Stimulated activated naive CD4-positive, alpha-beta T cell (primary cell): ENCODE measurements at places on chromosomes 6 and 20.

- DNase-seq, result no peak
Measured at GRCh38 chr6:18055714-18056382, 66.6 kb downstream of the NHLRC1 start.

GRCh38 chr6:127341471-127342202, 1.8 kb downstream of the ECHDC1 start:
- DNase-seq, result no peak

DNA sequence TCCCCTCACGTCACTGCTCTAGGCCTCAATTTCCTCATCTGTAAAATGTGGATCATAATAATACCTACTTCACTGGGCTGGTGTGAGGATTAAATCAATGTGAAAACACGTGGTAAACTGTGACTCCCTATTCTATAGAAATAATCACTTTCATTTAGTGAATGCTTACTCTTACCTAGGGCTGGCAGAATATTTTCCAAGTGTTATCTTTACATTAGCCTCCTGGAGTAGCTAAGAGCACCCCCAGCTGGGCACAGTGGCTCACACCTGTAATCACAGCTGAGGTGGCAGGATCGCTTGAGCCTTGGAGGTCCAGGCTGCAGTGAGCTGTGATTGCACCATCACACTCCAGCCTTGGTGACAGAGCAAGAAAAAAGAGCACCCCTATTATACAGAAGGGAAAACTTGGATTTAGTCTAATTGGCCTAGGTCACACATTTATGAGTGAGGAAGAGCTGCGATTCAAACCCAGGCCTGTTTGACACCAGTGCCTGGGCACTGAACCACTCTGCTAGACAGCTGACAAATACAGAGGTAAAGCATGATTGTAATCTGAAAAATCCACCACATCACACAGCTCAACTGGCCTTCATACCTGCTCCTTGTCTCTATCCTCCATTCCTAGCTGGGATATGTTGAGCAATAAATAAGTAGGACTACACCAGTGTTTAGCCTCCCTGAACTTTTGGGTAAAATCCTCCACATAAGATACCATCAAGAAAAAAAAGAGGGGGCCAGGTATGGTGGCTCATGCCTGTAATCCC, 1.4 kb upstream of the SNTA1 start:
- no peak for DNase-seq

- no peak for DNase-seq
Measured at GRCh38 chr6:18958146-18958545, 571.0 kb downstream of the RNF144B start.

GRCh38 chr20:19275038-19275629, 62.7 kb downstream of the SLC24A3 start:
- DNase-seq, result no peak

DNA sequence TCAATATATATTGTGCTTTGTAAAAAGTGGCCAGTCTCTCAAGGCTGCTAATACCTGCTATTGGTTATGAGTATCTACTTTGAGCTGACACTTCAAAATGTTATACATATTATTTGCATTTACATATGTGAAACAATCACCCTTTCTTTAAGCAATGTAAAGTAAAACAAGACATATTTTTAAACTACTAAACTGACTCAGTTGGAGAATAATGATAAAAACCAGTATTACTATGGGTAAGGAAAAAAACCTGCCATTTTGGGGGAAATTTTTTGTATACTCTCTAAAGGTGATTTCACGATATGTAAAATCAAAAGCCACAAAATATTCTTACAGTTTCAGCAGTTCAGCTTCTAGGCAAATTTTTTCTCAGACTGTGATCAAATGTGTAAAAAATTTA, 232.3 kb downstream of the PRL start:
- no peak for DNase-seq

- DNase-seq, result no peak
Measured at GRCh38 chr20:2559651-2560050, 23.3 kb downstream of the TMC2 start.

DNA sequence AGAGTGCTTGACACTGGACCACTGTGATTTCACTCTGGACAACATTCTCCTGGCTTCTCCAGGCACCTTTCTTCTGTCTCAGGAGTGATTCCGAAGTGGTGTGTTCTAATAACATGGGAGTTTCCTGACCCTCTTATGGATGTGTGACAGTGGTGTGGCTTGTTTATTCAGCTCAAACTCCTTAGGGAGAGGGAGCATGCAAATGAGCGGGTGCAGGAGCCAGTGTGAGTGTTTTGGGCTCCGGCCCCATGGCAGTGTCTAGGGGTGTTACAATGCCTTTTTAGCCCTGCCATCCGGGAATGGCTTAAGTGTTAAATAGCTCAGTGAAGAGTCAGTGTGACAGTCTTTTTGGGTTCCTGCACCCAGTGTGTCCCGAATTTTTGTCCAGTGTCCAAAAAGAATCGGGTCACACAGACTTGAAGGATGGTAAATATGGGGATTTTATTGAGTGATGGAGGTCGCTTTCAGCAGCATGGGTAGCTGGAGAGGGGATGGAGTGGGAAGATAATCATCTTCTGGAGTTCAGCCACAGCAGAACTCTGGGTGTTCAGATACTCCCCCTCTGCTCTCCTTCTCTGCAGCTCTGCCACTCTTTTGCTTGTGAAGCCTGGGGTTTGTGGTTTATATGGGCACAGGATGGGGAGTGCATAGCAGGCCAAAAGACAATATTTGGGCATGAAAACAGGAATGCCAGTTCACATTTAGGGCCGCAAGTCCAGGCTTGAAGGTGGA, 928.9 kb upstream of the CITED2 start:
- DNase-seq, result no peak

GRCh38 chr6:44571510-44571909, 184.0 kb downstream of the CDC5L start:
- DNase-seq, result no peak

DNA sequence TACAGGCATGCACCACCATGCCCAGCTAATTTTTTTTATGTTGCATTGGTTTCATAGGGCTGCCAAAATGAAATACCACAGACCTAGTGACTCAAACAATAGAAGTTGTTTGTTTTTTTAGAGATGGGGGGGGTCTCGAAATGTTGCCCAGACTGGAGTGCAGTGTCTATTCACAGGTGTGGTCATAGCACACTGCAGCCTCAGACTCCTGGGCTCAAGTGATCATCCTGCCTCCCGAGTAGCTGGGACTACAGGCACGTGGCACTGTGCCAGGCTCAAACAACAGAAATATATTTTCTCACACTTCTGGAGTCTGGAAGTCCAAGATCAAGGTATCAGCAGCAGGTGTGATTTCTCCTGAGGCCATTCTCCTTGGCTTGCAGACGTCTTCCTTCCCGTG, 6.6 kb upstream of the SLC16A10 start:
- no peak for DNase-seq

DNA sequence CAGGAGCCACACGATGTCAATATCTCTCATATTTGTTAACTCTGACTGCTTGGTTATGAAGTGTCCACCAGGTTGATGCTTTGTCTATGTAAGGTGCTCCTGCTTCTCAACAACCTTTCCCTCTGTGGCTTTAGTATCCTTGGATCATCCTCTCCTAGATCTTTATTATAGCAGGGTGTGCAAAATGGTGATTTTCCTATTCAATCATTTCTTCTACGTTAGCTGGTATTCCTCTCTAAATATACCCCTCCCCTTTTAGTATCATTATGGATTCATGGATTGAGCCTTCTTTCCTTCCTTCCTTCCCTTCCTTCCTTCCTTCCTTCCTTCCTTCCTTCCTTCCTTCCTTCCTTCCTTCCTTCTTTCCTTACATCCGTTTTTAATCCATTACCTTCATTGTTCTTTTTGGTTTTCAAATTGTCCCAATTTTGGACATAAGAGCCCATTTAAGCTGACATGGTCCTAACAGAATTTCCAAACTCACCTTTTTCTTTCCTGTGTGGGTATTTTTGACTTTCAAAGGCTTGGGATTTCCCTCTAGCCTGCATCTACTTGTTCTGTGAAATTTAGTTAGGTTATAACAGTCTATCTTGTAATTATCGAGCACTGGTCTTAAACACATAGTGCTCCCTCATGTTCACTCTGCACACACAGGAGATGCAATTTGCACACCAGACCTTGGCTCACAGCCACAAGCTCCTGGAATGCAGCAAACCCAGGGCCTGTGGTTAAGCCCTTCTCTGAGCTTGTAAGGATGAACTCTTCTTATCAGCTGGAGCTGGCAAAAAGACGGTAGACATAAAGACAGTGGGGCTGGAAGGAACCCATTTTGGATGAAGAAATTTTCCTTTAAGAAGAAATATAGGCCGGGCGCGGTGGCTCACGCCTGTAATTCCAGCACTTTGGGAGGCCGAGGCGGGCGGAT, 109.9 kb downstream of the SLC24A3 start:
- DNase-seq, result no peak

DNA sequence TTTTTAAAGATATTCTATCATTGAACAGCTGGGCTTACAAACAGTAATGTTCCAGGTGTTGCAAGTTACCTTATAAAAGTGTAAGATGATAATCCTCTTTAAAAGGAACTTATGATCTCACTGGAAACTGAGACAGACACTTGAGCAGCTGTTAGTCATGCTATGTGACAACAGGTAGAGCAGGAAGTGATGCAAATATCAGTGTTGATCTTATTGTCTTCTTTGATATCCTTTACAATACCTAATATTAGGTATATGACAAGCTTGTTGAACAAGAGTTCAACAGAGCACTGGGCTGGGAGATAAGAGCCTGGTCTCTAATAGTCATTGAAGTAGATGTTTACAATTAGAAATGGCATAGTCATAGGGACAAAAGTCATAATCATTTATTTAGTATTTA, 150.0 kb downstream of the UBE3D start:
- DNase-seq, result no peak

GRCh38 chr20:59429396-59429795, 129.0 kb downstream of the EDN3 start:
- DNase-seq, result no peak

- no peak for DNase-seq
Measured at GRCh38 chr6:13435477-13436246, 51.7 kb downstream of the GFOD1 start.

DNA sequence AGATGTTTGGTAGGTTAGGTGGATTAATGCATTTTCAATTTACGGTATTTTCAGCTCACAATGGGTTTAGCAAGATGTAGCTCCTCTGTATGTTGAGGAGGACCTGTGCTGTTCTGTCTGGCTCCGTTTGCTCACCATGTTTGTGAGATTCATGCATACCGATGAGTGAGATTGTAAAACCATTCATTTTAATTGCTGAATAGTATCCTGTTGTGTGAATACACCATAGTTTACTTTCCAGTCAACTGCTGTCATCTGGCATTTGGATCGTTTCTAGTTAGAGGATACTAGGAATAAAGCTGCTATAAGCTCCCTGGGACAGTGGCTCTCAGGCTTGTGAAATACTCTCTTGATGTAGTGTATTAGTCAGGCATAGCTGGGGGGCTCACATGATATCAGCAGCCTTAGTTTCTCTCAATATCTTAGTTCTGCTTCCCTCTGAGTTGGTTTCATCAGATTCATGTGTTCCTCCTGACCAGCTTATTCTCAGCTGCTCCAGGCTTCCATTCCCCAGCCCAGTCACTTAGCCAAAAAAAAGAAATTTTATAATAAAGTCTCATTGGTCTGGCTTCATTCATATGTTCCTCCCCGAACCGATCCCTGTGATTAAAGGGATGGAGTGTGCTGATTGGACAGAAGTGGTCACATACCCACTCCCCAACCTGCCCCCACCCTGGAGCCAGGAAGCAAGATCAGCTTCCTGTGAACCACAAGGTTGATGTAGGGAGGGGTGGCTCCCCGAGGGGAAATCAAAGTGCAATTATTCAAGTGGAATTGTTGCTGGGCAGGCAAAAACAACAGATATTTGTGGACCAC, 10.9 kb upstream of the B4GALT5 start:
- no peak for DNase-seq

GRCh38 chr6:27161946-27162603, 85.4 kb upstream of the PRSS16 start:
- DNase-seq, result peak; percentile 68

GRCh38 chr6:23282252-23283021, 713.1 kb downstream of the HDGFL1 start:
- no peak for DNase-seq

DNA sequence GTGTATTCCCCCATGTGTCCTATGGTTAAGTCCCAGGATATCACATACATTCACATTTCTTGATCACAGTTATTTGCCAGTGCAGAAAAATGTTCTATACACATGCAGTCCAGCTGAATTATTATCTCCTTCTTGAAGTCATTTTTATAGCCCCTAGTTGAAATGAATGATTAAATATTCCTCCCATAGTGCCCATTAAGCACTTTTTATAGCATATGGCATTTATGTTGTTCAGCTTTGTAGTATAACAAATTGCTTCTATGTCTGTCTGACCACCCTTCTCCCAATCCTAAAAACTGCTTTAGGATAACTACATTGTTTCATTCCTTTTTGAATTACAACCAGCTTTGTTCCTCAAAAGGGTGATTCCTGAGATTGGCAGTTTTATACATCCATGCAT, 123.5 kb downstream of the ADGRB3 start:
- no peak for DNase-seq

- DNase-seq, result no peak
Measured at GRCh38 chr20:62174870-62175624, 7.8 kb upstream of the MTG2 start.

GRCh38 chr20:59743767-59744485, 139.6 kb downstream of the PHACTR3 start:
- DNase-seq, result no peak

GRCh38 chr6:116057766-116058165, 2.9 kb downstream of the FRK start:
- no peak for DNase-seq

- no peak for DNase-seq
Measured at GRCh38 chr6:27062755-27063154, 184.7 kb upstream of the PRSS16 start.

- DNase-seq, result no peak
Measured at GRCh38 chr20:40738976-40739375, 49.9 kb upstream of the MAFB start.

GRCh38 chr6:157668713-157669112, 154.3 kb upstream of the SNX9 start:
- no peak for DNase-seq

DNA sequence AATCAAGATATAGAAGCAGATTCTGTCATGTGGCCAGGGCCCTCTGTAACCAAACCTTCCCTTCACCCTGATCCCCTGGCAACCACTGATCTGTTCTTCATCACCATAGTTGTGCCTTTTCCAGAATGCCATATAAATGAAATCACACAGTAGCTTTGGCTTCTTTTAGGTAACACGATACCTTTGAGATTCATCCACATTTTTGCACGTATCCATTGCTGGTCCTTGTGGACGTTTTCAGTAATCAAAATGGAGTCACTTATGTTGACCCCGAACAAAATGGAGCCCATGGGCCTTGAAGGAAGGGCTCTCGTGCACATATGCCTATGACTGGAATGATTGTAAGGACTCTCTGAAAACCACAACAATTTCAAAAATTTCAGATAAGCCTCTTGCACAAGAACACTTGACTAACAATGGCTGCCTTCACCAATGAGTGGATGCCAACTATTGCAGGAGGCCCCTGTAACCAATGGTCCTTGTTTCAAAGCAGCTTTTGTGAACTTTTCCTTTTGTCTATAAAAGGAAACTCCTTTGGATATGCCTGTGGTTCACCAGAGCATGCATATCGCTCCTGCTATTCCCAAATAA, 84.3 kb upstream of the RALY start:
- DNase-seq, result no peak

GRCh38 chr20:44662261-44662660, 10.8 kb upstream of the ADA start:
- no peak for DNase-seq

- DNase-seq, result no peak
Measured at GRCh38 chr20:63895202-63895951, 451 bp downstream of the DNAJC5 start.

- DNase-seq, result no peak
Measured at GRCh38 chr20:24993337-24994185, 1.0 kb upstream of the APMAP start.
